BJ (cell line): ENCODE measurements at places on chromosomes 16 and 17.
A peak's percentile ranks its signal among the peaks of the same experiment; 100 is the strongest.

DNA sequence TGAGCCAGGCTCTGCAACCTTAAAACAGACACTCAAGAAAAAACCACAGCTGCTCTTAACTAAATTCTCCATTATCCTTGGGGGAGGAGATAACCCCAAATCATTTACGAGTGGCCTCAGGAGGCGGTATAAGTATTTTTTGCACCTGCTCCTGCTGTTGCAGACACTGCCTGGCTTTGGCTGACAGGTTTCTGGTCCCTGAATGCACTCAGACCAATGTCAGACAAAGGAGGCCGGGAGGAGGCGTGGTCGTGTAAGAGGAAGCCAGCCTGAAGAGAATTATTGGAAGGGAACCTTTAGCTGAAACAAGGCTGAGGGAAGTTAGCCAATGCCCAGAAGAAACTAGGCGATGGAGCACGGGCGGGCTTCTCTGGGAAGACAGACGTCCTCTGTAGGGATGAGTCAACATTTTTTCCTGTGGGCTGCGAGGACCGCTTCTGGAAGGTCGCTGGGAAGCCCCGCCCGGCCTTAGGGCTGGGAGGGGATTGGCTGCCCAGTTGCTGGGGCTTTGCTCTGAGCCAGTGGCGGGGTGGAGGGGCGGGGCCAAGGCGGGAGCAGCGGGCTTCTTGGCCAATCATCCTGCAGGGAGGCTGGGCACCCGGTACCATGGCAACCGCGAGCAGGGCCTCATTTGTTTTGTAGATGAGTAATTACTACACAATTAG is 82.3 kb downstream of the CCDC182 start:
- peak; percentile 97 for DNase-seq

- no peak for DNase-seq
Measured at GRCh38 chr16:266258-267164, 9.2 kb downstream of the RGS11 start.

DNA sequence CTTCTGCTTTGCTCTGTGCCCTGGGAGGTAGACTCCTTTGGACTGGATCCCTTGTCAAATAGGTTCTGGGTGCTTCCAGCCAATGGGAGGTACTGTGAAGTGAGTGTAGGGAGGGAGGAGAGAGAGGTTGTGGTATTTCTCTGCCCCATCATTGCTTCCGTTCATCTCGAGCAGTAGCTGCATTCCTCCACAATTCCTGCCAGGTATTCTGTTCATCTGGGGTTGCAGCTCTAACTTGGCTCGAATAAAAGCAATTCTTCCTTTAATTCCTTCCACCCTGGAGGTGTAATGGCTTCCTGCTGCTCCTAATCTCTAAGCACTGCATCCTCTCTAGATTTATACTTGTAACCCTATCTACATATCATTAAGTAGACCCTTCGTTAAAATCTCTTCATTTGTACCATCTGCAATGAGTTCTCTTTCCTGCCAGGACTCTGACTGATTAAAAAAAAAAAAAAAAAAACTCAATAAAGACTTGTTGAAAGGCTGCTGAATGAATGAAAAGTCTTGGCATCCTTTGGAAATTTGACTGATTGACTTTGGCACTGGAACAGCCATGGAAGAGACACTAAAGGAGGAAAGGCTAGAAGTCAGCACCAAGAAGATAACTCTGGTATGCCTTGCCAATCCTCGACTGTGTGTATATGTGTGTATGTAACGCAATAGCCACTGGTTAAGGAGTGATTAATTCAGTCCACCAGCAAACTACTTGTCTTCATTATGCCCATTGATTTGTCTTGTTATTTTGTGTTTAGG is 616.9 kb upstream of the SOX9 start:
- no peak for DNase-seq

DNA sequence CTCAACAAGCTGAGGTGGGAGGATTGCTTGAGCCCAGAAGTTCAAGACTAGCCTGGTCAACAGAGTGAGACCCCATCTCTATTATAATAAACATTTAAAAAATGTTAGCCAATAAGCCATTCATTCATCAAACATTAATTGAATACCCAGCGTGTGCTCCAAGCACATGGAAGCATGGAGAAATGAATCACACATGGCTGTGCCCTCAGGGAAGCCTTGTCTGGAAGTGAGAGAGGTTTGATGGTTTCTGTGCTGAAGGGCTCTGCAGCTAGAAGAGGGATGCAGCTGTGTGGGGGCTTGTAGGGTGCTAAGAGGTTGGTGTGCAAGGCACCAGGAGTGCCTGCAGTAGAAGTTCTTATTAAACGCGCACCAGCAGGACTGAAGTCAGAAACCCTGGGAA is 11.2 kb downstream of the CYB5D2 start:
- DNase-seq: no peak

DNA sequence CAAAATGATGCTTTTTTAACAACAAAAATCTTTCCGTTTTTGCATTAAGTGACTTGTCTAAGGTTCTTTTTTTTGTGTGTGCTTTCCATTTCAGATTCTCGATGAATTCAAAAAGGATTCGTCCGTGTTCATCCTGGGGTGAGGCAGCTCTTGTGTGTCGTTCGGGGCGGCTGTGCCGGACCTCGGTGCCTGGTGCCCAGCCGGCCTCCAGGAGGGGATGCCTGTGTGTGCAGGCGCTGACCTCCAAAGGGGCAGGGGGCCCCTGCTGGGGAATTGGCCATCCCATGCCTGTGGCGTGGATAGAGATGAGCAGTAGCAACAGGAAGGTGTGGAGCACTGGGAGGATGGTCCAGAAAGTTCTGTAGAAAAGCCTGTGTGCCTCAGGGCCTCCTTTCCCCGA is 101.7 kb downstream of the PLCG2 start:
- DNase-seq: no peak

DNA sequence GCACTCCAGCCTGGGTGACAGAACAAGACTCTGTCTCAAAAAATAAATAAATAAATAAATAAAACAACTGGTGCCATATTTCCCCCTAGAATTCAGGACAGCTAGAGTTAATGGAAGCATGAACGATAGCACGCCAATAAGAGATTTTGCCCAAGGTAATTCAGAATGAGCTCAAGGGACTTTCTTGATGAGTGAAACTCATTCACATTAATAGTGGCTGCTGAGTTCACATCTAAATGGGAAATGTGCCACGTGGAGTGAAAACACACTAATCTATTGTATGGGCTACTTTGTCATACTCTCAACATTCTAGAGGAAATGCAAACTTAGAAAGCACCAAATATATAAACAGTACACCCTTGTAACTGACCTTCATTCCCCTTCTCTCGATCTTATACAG is 47.4 kb upstream of the PSMD7 start:
- no peak for DNase-seq

- DNase-seq: no peak
Measured at GRCh38 chr16:82643136-82643535, 16.4 kb downstream of the CDH13 start.

DNA sequence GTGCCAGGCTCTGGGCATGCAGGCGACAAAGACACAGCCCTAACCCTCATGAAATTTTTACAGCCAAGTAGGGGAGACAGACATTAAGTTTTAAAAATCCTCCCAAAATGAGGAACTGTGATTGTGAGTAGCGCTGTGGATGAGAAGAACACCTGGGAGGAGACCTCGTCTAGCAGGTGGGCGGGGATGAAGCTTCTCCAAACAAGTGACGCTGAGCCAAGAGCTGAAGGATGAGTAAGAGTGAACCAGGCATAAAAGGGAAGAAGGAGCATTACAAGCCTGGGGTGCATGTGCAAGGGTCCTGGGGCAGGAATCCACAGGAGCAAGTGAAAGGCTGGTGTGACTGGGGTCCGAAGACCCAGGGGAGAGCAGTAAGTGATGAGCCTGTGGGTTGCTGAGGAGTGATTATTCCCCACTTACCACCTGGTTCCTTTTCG is 149.4 kb upstream of the HS3ST2 start:
- no peak for DNase-seq

DNA sequence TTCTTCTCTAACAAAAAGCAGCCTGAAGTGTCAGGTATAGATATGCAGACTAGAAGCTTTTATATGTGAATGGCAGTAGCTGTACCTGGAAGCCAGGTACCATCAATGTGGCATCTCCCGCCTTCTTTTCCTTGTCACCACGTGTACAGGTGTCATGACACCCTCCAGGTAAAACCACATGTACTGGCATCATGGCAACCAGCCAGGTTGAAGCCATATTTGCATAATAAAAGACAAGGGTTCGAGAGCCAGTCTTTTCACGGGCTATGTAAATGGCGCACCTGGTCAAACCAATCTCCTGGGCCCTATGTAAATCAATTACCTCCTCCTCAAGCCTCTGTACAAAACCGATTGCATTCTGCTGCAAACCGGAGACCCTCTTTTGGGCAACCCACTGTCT is 541.3 kb downstream of the CDH11 start:
- DNase-seq: no peak

DNA sequence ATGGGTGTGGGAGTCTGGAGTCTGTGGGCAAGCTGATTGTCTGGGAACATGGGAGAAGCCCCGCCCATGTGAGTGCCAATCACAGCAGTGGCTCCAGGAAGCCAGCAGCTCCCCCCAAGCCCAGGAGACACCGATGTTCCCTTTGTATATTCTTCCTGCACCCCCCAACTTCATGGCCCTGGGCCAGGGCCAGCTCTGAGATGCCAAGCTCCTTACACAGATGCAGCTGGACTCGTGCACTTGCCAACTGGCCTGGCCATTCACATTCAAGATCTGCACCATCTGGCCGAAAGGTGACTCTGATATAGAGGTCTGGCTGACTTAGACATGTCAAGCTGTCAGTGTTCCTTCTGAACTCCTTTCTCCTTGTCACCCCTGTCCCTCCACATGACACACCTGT is 50.5 kb downstream of the CACNG5 start:
- DNase-seq: no peak

DNA sequence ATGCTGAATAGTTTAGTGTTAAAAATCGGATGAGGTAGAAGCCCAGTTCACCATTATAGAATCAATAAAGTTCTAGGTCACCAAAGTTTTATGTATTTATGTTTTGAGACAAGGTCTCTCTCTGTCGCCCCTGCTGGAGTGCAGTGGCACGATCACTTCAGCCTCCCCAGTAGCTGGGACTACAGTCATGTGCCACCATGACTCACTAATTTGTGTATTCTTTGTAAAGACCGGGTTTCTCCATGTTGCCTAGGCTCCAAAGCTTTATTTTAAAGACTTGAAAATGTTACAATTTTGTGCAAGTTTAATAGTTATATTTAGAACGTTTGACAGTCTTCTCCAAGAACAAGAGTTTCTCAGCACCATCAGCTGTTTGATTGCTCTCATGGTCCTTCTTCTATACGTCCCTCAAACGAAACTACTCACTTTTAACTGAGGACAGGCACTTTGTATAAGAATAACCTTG is 32.1 kb downstream of the NDE1 start:
- no peak for DNase-seq

DNA sequence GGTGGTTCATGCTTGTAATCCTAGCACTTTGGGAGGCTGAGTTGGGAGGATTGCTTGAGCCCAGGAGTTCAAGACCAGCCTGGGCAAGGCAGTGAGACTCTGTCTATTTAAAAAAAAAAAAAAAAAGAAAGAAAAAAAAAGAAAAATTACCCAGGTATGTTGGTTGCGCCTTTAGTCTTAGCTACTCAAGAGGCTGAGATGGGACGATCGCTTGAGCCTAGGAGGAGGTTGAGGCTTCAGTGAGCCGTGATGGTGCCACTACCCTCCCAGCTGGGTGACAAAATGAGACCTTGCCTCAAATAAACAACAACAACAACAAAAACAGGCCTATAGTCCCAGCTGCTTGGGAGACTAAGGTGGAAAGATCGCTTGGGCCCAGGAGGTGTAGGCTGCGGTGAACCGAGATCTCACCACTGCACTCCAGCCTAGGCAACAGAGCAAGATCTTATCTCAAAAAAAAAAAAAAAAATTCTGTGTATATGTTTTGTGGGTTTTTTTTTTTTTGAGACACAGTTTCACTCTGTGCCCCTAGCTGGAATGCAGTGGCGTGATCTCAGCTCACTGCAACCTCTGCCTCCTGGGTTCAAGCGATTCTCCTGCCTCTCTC is 12.5 kb upstream of the ANKRD40CL start:
- DNase-seq: no peak

DNA sequence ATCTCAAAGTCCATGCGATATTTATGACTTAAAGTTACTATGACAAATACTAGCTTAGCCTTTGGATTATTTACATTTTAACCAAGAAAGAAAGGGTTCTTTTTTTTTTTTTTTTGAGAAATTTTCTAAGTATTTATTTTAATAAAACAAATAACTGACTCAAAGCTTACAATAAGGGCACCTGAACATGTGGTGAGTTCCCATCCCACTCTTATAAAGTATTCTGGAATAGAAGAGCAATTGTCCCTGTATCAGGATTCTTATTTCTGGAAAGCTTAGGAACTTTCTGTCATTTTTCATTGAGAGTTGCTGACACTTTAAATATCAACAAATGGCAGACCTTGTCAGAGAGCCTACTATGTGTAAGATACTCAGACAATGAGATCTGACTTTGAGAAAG is 686.1 kb upstream of the SOX9 start:
- no peak for DNase-seq

GRCh38 chr16:52229471-52229870 is 317.5 kb downstream of the TOX3 start:
- DNase-seq: no peak

DNA sequence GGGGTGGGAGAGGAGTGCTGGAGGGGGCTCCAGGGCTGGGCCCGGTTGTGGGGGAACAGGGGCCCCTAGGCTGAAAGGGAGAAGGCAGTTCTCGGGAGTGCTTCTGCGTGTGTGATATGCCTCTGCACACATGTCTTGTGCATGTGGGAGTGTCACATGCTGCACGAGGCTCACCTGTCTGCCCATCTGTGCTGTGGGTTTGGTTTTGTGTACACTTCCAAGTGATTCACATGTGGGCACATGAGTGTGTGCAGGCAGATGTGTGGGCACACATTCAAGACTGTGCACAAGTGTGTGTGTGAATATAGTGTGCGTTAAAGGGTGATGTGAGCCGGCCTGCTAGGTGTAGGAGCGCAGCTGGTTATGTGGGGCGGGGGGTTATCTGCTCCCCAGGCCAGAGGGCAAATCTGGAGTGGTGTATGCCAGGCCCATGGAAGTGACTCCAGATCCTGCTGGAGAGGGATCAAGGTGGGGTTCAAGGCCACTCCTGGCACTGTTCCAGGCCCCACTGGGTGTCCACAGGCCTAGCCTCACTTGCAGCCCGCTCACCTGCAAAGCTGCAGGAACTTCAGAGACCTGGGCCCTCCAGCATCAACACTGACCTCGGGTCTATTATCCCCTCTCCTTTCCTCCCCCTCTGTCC is 3.8 kb upstream of the BAHCC1 start:
- DNase-seq: no peak

DNA sequence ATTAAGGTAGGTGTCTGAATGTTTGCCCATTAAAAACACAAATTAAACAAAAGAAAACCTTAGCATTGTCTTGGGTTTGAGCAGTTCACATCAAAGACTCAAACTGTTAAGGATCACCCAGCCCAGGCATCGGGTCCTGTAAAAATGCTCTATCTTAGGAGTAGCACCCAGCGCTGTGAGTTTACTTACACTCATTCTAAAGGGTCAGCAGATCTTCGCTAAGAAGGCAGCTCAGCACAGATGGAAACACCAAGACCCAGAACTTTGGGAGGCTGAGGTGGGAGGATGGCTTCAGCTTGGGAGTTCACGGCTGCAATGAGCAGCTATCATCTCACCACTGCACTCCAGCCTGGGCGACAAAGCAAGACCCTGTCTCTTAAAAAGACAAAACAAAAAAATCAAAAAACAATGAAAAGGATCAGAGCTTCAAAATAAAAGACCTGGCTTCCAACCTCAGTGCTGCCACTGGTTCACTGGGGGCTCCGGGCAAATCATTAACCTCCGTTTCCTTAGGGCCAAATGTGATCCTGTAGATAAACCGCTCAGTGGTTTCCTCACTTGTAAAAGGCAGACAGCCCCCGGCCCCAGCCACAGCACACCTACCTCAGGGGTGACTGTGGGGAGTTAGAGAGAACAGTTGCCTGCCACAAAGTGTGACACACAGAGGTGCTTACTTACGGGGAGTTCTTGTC is 11.1 kb downstream of the COG1 start:
- DNase-seq: no peak
